ENCODE measurements at places on chromosomes 16 and 17.
A peak's percentile ranks its signal among the peaks of the same experiment; 100 is the strongest.

DNA sequence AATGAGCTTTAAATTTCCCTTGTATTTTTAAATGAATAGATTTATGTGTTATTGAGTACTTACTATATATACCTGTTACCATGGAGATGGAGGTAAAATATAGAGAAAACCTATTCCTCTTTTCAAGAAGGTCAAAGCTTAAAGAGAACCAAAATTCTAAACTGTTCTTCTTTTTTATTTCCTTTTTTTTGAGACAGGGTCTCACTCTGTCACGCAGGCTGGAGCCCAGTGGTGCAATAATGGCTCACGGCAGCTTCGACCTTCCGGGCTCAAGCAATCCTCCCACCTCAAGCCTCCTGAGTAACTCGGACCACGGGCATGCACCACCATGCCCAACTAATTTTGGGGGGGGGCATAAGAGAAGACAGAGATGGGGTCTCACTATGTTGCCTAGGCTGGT, 25.0 kb upstream of the TMEM97 start:
- DNase-seq, result no peak

GRCh38 chr17:9805769-9806168, 14.4 kb upstream of the DHRS7C start:
- DNase-seq, result no peak

- no peak for DNase-seq
Observed at GRCh38 chr16:50338371-50339231, 30.2 kb downstream of the BRD7 start.

DNA sequence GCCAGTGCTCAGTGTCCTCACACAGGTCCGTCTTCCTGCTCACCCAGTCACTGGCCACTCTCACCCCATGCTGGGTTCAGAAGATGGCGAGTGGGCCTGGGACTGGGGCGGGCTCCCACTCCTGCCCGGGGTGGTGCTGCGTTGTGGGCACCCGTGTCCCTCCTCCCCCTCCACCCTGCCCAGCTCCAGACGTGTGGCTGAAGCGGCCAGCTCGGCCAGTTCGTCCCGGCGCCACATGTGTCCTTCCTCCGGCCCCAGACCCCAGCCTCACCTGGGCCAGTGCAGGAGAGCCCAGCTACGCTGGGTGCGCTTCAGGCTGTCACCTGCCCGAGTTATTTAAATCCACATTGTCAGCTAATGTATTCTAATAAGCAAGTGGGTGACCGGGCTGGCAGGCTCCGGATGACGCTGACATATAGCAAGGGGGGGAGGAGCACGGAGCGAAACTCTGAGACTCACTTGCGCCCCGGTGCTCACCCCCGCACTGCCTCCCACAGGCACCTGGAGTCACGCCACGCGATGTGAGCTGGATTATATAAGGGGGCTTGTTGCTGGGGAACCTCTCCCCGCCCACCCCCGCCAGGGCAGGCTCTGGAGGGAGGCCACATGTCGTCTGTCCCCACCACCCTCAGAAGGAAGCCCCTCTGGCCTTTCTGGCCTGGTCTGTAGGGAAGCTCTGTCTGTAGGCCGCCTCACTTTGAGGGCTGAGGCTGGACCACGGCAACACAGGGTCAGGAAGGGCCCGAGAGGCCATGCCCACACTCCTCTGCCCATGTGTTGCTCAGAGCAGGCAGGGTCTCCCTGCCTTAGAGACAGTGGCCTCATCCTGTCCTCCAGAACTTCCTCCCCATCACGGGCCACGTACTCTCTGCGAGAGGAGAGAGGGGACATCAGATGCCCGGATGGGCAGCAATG, 7.1 kb upstream of the BAIAP2 start:
- DNase-seq, result no peak

GRCh38 chr17:45170280-45170930, 8.7 kb downstream of the HEXIM2 start:
- DNase-seq, result no peak

DNA sequence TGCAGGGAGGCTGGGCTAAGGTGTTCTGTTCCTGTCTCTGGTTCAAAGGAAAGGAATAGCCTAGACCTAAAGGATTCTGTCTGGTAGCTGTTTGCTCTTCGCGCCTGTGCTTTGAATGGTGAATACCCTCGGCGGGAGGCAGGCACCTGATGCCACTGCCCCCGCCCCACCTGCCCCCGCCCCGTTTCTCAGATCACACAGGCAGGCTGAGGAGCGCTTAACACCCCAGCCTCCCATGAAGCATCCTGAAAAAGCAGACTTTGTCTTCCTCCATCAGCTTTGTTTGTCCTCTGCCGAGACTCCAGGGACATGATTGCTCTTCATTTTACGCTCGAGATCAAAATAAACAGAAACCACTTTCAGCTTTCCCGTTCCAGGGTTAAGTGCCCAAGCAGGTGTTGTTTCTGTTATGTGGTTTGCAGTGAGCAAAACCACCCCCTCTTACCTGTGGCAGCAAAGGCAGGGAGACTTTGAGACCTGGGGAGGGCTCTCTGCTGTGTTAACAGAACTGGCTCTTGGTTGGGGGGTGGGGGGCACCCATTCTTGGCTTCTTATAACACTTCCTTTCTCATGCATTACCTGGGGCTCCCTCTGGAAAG, 452.1 kb downstream of the WWOX start:
- no peak for DNase-seq

GRCh38 chr17:52105591-52105990, 52.9 kb downstream of the CA10 start:
- DNase-seq, result no peak

GRCh38 chr17:75487351-75488070, 27.8 kb downstream of the CASKIN2 start:
- peak; percentile 9 for DNase-seq

DNA sequence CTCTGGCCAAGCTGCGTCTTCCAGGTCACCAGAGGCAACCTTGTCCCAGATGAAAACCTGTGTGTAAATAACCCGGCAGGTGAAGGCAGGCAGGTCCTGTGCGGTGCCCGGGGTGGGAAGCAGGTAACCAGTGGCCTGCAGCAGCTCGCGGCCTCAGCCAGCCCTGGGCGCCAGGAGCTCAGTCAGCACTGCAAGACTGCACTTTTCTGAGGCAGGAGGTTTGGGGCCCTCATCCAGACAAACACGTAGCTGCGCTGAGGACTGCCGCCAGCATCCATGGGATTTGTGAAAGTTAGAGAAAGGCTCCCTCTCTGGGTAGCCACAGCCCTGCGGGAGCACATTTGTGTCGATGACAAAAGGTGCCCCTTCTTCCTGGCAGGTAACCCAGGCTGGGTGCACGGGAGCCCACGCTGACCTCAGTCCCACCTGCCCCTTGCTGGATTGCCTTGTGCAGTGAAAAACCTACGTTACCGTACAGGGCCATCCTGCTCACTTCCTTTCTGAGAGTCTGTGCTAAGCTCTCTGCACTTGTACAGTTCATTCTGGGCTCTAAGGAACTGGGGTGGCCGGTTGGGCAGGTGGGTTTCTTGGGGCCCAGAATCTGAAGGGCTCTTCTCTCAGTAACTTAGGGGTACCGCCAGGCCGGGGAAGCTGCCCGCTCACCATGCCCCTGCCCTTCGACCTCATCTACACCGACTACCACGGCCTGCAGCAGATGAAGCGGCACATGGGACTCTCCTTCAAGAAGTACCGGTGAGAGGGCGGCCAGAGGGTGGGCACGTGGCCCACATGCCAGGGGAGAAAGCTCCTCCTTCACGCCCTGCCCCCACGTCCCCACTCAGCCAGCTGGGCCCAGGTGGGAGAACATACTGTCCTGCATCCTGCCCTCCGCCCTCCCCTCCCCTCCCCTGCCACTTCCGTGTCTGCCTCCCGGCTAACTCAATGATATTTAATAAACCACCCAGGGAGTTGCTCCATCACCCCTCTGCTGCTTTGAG, 56.4 kb downstream of the MGAT5B start:
- DNase-seq, result no peak

GRCh38 chr16:28585674-28586073, 11.2 kb downstream of the SULT1A2 start:
- no peak for DNase-seq

DNA sequence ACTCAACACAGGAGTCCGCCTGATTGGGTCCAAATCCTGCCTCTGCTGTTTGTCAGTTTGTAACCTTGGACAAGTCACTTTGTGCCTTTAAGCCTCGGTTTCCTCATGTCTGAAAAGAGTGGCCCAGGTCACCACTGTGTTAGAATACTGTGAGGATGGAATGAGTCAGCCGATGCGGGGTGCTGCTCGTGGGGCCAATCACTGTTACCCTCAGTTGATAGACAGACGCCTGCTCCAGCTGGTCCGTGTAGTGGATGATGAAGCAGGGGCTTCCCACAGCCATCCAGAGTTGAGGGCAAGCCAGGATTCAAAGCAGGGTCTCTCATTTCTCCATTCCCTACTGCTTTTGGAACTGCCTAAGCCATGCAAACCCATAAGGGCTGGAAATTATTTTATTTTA, 5.8 kb downstream of the FBXL19 start:
- no peak for DNase-seq

DNA sequence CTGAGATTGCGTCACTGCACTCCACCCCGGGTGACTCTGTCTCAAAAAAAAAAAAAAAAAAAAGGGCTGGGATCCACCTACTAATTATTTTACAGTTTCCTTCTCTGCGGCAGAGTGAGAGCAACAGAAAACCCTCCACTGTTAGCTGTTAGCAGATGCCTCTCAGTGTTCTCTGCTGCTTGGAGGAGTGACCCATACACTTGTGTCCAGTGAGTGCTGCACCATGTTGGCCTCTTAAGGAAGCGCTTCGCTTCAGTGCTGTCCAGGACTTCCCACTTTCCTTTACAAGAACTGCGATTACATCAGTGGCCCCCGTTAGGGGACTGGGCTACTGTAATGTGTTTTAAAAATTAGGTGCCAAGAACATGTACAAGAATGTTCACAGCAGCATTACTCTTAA, 18.4 kb upstream of the CLEC18B start:
- no peak for DNase-seq

GRCh38 chr17:38703742-38704605, 1.1 kb upstream of the MLLT6 start:
- peak; percentile 77 for DNase-seq

- no peak for DNase-seq
Observed at GRCh38 chr17:37787055-37787757, 42.3 kb upstream of the HNF1B start.

- peak; percentile 66 for DNase-seq
Observed at GRCh38 chr16:89721546-89722391, 432 bp downstream of the ZNF276 start.

GRCh38 chr17:50182783-50183420, 17.1 kb downstream of the SGCA start:
- no peak for DNase-seq

- DNase-seq, result no peak
Observed at GRCh38 chr16:75319513-75320411, 68.3 kb upstream of the BCAR1 start.

GRCh38 chr16:78105517-78105916, 6.1 kb downstream of the WWOX start:
- DNase-seq, result no peak

GRCh38 chr16:85113168-85113733, 979 bp upstream of the CIBAR2 start:
- DNase-seq, result no peak

GRCh38 chr17:77451245-77451893, 310.6 kb downstream of the SEC14L1 start:
- no peak for DNase-seq

- no peak for DNase-seq
Observed at GRCh38 chr17:17182598-17183136, 23.5 kb downstream of the PLD6 start.

DNA sequence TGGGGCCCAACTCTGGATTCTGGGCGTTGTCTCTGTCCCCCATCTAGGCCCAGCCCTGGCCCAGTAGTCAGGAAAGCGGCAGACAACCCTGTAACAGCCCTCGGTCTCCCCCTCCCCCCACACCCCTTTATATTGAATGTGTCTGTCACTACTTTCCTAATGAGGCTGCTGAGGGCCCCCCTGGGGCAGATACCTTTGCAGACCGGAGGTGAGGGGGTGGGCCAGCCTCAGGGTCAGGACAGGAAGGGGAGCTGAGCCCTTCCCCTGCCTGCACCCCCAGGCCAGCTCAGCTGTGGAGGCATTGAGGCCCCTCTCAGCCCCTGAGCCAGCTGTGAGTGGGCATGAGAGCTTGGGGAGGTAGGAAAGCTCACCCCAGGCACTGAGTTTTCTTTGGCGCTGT, 17.1 kb downstream of the RAI1 start:
- DNase-seq, result no peak

DNA sequence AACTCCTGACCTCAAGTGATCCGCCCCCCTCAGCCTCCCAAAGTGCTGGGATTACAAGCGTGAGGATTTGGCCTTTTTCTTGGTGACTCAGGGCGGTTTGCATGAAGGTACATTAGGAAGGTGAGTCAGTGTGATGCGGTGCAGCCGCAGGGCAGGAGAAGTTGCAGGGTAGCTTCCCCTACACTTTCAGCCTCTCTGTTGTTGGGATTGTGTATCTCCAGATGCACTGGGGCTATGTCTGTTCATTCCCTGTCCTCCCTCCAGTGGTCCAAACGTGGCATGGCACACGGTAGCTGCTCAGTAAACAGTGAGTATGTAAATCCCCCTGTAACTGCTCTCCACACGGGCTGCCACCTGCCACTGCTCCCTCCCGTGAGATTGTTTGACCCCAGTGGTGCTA, 109.1 kb upstream of the CDC42EP4 start:
- DNase-seq, result no peak

GRCh38 chr16:84175350-84176081, 11.3 kb downstream of the TAF1C start:
- DNase-seq, result no peak

- DNase-seq, result no peak
Observed at GRCh38 chr17:27577121-27577761, 53.7 kb upstream of the LGALS9 start.

DNA sequence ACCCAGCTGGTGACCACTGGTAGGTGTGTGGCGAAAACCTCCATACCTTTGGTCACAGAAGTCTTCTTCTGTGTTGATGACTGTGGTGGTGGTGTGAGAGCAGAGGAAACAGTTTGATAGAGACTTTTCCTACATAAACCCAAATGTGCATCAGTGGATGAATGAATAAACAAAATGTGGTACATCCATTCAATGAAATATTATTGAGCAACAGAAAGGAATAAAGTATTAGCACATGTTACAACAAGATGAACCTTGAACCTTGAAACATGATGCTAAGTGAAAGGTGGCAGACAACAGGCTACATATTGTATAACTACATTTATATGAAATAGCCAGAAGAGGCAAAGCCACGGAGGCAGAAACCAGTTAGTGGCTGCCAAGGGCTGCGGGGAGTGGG, 15.2 kb downstream of the CDK5R1 start:
- DNase-seq, result no peak

GRCh38 chr17:40580140-40580539, 14.9 kb upstream of the CCR7 start:
- no peak for DNase-seq

GRCh38 chr17:31798205-31798724, 60.8 kb downstream of the COPRS start:
- no peak for DNase-seq

GRCh38 chr17:51703361-51704341, 443.3 kb downstream of the UTP18 start:
- DNase-seq, result no peak

GRCh38 chr17:61872099-61872498, 8.8 kb upstream of the BRIP1 start:
- no peak for DNase-seq

DNA sequence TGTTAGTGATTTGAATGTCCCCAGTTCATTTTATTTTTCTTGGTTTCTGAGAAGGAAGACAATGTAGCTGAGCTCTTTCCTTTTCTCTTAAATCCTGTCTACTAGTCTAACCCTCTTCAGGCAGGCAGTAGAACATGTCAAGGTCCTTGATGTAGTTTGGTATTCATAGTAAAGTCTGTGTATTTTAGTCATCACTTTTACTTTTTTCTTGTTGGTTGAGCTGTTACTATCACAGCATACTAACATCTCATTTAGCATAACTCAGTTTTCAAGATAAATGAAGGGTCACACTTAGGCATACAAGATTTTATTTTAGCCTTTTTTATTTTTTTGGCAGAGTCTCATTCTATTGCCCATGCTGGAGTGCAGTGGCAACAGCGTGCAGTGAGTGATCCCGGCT, 70.5 kb downstream of the KPNA2 start:
- no peak for DNase-seq
